ENCODE measurements at places on chromosomes 5 and 9. TPM values are rescaled to one million over a fixed set of nuclear protein-coding genes. Genes with fewer than 3 reads are reported as not detected.

- DNase-seq = no peak
Measured at GRCh38 chr9:33029231-33029786, 4.2 kb downstream of the DNAJA1 start.

DNA sequence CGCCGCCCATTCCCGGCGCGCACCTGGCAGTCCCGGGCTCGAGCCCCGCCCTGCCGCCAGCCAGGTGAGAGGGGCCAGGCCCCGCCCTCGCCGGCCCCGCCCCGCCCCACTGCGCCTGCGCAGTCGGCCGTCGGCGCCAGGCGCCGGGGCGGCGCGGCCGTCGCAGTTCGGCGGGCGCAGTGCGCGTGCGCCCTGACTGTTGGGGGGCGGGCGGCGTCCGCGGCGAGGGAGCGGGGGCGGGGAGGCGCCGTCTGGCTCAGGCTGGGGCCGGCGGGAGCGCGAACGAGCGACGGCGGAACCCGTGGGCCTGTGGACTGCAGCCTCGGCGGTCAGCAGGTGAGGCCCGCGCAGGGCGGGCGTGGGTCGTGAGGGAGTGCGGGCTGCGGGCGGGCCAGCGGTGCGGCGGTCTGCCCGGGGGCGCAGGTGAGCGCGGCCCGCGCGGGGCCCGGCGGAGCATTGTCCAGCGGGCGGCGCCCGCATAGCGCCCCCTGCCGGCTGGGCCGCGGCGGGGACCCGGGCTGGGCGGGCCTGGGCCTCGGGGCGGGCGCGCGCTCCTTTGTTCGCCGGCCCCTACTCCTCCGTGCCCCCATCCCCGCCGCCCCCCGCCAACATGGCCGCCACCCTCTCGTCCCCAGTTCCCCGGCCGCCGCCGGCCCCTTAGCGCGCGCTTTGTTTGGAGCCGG is at the start of gene SPIN1:
TSS of gene SPIN1 (plus strand) at position 242 of the 683 bp plus-strand sequence. CDS start 38,096 bp downstream, outside the sequence.
- DNase-seq = peak; percentile 68

DNA sequence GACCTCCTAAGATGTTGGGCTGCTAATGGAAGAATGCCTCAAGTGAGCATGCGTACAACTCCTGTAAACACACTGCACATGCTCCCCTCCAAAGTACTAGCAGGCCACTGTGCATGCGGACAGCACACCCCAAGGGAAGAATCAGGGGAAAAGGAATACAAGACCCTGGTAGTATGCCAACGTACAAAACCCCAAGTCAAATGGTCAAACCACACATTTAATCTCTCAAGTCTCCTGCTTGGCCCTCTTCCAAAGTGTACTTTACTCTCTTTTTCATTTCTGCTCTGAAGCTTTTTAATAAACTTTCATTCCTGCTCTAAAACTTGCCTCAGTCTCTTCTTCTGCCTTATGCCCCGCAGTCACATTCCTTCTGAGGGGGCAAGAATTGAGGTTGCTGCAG is 466.4 kb downstream of the DMRTA1 start:
- no peak for DNase-seq

The GMCL2 gene
- not detected for polyA plus RNA-seq

DNA sequence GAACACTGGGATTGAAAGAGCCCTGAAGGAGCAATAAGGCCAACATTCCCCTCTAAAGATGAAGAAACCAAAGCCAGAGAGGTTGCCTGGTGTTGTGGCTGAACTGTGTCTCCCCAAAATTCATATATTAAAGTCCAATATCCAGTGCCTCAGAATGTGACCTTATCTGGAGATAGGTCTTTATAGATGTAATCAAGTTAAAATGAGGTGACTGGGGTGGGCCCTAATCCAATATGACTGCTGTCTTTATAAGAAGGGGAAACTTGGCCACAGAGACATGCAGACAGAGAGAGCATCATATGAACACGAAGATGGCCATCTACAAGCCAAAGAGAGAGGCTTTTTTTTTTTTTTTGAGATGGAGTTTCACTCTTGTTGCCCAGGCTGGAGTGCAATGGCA is 66.9 kb upstream of the PLPP1 start:
- DNase-seq = no peak

DNA sequence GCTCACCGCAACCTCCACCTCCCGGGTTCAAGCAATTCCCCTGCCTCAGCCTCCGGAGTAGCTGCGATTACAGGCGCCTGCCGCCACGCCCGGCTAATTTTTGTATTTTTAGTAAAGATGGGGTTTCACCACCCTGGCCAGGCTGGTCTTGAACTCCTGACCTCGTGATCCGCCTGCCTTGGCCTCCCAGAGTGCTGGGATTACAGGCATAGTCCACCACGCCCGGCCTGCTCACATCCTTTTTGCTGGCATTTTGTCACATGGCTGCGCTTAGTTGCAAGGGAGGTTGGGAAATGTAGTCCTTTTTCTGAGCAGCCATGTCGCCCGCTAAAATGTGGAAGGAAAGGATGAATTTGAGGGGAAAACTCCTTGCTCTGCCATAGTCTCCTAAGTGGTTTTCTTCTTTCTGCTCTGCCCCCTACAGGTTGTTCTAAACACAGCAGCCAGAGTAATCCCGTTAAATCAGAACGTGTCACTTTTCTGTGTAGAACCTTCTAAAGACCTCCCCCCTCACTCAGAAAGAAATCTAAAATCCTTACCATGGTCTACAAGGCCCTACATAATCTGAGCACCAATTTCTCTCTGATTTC is 57.8 kb upstream of the HSPA9 start:
- peak; percentile 75 for DNase-seq

The ACTBL2 gene
- polyA plus RNA-seq = not detected

The PHF19 gene
- 43.4 TPM for polyA plus RNA-seq

The MED10 gene
- 39.5 TPM for polyA plus RNA-seq

- peak; percentile 69 for DNase-seq
Measured at GRCh38 chr5:38660194-38660668, 103.8 kb upstream of the LIFR start.

The DOCK2 gene
- 2.6 TPM for polyA plus RNA-seq

GRCh38 chr5:171454549-171454948 is 35.1 kb downstream of the FGF18 start:
- no peak for DNase-seq

- DNase-seq = no peak
Measured at GRCh38 chr9:99753436-99753835, 68.2 kb upstream of the NR4A3 start.

The TAL2 gene
- 2.2 TPM for polyA plus RNA-seq

The LECT2 gene
- 5.2 TPM for polyA plus RNA-seq

- no peak for DNase-seq
Measured at GRCh38 chr9:72149231-72149975, at the start of gene GDA. GDA (plus strand) TSS chr9:72149440; CDS start chr9:72149560, 120 bp downstream.

The PPP3R2 gene
- polyA plus RNA-seq = not detected

GRCh38 chr5:80254767-80255430 is 949 bp downstream of the SERINC5 start:
- DNase-seq = no peak

GRCh38 chr5:54696346-54696745 is 178.8 kb downstream of the SNX18 start:
- no peak for DNase-seq

The NIM1K gene
- 0.43 TPM for polyA plus RNA-seq

The PCDHB9 gene
- polyA plus RNA-seq = 4.3 TPM

- DNase-seq = no peak
Measured at GRCh38 chr9:75599126-75599525, 291.3 kb upstream of the PCSK5 start.

The HK3 gene
- 0.18 TPM for polyA plus RNA-seq

Measured in left kidney (tissue), 8 donors.